ENCODE measurements at places on chromosomes 2 and 18.

GRCh38 chr2:218079943-218080913 lies 11.2 kb downstream of the RUFY4 start:
- no peak for DNase-seq

DNA sequence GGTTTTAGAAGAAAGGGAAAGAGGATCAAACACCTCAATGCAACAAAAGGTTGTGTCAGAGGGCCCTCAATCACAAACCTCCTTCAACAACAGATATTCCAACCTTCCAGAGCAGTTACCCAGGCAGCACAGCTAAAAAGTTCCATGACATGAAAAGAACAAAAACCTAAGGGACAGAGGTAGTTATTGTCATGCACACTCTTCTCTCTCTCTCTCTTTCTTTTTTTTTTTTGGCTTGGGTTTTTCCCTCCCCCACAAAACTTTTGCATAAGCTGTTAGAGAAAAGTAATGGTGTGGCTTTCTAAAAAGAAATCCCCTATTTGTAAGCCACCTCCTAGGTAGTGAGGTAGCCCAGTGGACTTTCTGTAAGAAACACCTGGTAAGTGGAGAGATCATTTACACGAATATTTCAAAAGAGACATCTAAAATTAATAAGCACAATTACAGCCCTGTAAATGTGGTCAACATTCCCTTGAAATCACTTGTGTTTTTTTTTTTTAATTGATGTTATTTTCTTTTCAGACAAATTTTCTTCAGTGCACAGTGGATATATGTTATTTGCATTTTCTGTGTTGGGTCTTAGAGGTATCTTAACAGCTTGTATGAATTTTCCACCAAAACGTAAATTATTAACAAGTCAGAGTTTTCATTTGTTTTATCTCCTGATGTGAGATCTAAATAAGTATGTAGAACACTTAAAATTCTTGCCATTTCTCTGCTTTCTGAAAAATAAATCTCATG lies 48.4 kb downstream of the ZEB2 start:
- DNase-seq, result no peak

DNA sequence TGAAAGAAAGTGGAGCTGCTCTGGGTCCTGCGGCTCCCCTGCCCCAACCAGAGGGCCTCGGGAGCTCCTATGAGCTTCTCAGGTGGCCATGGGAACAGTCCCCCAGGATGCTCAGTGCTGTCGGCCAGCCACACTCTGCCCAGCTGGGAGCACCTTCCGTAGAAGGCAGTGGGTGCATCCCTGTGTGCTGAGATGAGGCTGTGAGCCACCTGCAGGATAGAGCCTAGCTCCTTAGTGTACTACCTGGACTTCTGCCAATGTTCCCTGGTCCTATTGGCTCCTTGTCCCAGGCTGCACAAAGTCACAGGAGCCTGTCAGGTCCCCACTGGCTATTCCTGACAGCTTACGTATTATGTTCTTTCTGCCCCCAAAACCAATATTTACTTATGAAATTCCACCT lies 16.1 kb downstream of the PRELID3A start:
- no peak for DNase-seq

- DNase-seq, result no peak
Measured at GRCh38 chr2:111957872-111958354, 59.5 kb downstream of the MERTK start.

DNA sequence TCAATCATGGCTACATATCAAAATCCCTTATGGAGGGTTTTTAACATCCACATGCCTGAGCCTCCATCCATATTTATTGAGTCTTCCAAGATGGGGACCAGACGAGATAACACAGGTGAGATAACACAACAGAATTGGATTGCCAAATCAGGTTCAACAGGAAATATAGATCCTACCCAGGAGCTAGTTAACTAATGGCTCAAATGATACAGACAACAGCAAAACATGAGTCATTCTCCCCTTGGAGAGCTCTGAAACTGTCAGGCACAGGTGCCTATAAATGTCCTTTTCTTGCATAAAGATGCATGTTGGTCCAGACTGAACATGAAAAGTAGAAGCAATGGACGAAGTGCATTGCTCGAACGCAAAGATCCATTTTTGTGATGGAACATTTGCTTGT lies 202.2 kb downstream of the CDH20 start:
- DNase-seq, result no peak

- DNase-seq, result peak; percentile 12
Measured at GRCh38 chr2:219684721-219685689, 57.6 kb downstream of the SLC4A3 start.

DNA sequence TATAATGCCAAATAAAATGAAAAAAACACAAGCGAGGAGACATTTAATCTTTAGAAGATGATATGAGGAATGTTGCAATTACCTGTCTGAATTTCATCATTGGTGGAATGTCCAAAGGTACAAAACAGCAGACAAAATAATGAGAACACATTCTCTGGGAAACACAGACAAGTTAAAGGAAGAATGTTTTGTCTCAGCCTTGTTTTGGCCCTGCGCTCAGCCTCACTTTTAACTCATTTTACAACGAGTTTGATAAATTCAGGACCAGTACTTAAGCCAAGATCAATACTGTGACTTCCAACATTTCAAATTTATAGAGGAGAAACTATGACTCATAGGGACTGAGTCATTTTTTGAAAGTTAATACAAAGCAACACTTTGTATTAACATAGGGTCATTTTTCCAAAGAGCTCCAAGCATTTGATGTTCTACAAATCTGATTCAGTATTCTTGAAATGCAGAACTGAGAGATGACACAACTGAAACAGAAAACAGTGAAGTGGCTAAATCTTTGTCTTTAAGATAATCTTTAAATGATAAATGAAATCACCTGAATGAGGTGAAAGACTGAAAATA lies 833.2 kb upstream of the CHAC2 start:
- no peak for DNase-seq

DNA sequence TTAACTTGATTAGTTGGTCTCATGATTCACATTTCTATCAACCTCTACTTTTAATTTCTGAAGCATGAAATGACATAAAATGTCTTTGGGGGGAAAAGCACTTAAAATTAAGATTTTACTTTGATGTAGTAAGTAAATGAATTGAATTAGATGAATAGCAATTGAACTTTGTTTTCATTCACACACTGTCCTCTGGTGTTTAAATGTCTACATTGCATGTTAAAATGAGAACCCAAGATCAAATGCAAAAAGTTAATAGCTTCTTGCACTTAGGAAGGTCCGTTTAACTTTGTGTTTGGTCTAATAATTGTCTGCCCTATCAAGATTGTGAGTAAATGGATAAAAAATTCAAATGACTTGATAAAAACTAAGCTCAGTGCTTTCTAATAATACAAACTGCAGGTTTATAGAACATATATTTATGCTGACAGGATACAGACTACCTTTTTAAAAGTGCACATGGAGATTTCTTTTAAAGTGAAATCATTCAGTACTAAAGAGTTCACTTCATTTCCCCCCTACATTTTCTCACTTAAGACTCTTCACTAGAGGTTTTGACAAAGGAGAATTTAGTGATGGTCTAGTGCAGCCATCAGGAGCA lies 156.2 kb upstream of the NABP1 start:
- no peak for DNase-seq

GRCh38 chr2:29920130-29920577 lies 1.2 kb downstream of the ALK start:
- peak; percentile 30 for DNase-seq

DNA sequence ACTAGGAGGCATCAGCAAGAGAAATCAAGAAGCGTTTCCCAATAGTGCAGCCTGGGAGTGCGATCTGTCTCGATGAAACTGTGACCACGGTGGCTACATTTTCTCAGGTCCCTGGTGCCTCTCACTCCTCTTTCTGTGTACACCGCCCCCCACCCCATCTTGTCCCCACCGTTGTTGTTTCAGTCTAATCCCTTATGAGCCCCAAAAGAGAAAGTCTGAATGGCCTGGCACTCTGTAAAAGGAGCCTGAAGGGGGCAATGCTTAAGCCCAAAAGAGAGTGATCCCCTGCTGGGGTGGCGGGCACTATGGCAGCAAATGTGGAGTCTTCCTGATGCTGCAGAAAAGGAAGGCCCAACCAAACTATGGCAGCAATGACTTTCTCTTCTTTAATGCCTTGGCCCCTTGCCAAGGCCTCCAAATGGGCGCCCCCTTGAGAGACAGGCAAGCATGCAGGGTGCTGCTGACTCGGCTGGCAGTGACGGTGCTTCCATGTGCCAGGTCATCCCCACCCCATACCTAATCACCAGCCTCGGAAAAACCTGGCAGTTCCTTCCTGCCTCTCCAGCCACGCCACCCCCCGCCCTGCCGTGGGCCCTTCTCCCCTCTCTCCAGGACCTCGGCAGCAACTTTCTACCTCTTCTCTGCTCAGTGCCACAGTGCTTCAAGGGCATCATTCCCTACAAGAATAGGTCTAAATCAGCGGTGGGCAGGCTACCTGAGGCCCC lies 123.0 kb downstream of the CYP26B1 start:
- no peak for DNase-seq

GRCh38 chr18:54616220-54616848 lies 25.3 kb downstream of the DYNAP start:
- no peak for DNase-seq

- no peak for DNase-seq
Measured at GRCh38 chr2:115389898-115390565, 947.6 kb downstream of the DPP10 start.
